Amniotic stem cell (primary cell): ENCODE measurements at places on chromosomes 7 and 10.

- DNase-seq = no peak
Observed at GRCh38 chr7:75572396-75572795, 80.3 kb downstream of the SPDYE5 start.

DNA sequence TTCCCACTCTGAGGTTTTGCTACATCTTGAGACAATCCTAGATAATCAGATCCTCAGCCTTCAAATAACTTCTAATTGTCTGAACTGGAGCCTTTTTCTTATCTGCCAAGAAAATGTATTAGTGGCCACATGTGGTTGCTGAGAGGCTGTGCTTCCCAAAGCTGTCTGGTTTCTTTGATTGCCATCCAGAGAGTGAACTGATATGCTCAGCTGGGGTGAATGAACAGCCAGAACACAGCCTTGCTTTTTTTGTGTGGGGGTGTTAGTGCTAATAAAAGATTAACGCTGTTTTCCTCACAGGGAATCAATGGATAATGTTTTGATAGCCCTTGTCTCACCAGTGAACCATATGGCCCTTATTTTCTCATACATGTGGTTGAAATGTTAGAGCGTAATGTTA is 66.9 kb downstream of the BBS9 start:
- DNase-seq = no peak

DNA sequence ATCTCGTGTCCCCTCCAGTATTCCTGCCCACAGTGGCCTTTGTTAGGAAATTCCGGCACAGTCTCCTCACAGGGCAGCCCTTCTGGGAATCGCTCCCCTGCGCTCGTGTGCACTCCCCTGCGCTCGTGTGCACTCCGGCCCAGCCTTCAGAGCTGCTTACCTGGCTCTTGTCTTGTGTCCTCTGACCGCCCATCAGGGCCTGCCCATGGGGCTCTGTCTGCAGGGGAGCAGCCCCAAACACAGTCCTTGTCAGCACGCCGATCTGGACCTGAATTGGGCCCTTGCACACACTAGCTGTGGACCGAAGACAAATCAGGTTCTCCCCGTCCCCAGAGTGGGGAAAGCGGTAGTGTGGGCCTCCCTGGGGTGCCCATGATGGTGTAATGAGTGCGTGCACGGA is 179.4 kb downstream of the CUX1 start:
- DNase-seq = no peak

- DNase-seq = peak; percentile 78
Observed at GRCh38 chr10:104327745-104328645, 10.3 kb downstream of the ITPRIP start.

DNA sequence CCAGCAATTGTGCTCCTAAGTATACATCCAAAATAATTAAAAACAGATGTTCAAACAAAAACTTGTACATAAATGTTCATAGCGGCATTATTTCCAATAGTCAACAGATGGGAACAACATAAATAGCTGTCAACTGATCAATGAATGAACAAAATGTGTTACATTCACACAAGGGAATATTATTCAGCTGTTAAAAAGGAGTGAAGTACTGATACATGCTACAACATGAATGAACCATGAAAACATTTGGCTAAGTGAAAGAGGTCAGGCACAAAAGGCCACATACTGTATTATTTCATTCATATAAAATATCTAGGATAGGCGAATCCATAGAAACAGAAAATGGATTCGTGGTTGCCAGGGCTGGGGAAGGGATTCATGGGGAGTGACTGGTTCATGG is 109.1 kb downstream of the CDH23 start:
- DNase-seq = no peak

GRCh38 chr10:59234816-59235429 is 58.5 kb downstream of the PHYHIPL start:
- DNase-seq = peak; percentile 3

- peak; percentile 1 for DNase-seq
Observed at GRCh38 chr7:45088821-45089340, at the start of gene NACAD. NACAD (minus strand) TSS chr7:45088969; CDS start chr7:45088894, 75 bp downstream.

DNA sequence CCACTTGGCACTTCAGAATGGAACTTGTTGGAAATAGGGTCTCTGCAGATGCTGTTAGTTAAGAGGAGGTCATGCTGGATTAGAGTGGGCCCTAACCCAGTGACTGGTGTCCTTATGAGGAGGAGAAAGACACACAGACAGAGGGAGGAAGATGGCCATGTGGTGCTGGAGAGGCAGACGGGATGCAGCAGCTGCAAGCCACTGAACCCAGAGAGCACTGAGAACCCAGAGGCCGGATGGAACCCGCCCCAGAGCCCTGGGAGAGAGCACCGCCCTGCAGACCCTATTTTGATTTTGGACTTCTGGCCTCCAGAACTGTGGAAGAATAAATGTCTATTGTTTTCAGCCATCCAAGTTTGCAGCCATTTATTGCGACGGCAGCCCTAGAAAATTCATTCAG is 58.0 kb upstream of the EBF3 start:
- no peak for DNase-seq

GRCh38 chr7:44565097-44565794 is 8.5 kb downstream of the DDX56 start:
- peak; percentile 8 for DNase-seq

GRCh38 chr10:67815571-67816059 is 22.4 kb downstream of the DNAJC12 start:
- no peak for DNase-seq

DNA sequence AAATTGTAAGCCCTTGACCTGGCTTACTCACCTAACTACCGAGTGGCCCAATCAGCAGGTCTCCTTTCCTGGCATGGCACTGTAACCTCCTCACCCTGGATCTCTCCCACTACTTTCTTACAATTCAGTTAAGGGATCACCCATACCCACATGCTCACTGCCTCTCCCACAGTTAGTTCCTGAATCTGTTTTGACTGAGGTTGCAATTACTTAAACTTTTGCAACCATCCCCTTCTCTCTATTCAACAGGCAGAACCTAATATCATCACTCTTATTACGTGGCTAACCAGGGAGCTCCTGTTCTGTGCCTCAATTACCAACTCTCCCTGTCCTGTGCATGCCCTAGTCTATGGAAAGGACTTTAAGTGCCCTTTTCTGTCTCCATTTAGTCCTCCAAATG is 84.2 kb upstream of the IKZF1 start:
- DNase-seq = no peak

DNA sequence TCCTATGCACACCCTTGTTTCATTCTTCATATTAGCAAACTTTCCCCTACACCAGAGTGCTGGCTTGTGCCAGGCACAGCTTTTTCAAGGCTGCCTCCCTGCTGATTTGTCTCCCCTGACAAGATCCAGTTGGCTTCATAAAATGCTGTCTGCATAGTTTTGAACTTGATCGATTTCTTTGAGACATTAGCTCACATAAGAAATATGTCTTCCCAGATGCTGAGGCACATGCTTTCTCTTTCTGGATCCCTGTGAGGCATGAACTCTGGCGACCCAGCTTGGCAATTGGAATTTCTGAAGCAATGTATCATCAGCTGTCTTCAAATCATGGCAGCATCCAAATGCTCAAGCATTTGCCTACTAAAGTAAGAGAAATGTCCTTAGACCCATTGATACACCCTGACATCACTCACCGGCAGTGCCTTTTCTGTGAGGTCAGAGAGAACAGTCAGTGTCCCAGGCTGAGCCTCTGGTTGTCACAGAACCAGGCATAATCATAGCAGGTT is 616.4 kb upstream of the GHITM start:
- DNase-seq = peak; percentile 46

DNA sequence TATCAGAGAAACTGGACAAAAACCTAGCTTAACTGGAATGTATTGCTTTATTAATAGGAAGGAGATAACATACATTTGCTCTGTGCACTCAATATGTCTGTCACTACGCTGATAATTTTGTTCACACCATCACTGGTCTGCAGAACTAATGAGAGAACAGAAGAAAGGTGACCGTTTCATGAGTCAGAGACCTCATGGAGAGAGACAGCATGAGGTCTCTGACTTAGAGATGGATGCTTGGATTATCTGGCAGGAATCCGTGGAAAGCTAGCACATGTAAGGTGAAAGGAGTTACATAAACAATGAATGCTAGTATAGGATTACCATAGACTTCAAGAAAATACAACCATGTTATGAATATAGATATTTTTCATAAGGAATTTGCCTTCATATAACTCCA is 947.3 kb downstream of the IPMK start:
- DNase-seq = no peak

DNA sequence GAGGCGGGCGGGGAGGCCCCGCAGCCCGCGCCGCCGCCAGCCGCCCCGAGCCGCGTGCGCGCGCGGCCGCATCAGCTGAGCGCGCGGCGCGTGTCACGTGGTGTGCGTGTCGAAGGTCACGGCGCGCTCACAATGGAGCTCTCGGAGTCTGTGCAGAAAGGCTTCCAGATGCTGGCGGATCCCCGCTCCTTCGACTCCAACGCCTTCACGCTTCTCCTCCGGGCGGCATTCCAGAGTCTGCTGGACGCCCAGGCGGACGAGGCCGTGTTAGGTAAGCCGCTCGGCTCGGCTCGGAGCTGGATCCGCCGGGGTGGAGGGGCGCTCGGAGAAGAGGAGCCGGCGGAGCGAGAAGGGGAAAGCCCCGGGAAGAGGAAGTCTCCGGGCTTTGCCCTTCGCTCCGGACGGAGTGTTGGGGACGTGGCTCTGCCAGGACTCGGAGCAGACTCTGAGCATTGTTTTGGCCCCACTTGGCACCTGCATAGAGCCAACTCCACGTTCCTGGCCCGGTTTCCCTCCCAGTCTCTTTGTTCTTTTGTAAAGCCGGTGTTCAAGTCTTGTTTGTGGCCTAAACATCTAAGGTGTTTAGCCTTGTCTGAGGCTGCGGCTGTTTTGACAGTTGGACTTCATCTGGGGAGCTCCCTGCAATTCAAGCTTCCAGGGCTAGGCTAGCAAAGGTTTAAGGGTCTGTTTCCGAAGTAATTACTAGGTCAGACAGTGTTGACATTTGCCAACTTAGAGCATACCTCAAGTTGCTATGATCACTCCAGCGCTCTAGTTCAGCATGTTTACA is at the start of gene COMMD3:
Gene COMMD3, plus strand, starts transcription at position 103 of the 790 bp plus-strand sequence. Its CDS starts 30 bp downstream, at position 133.
- peak; percentile 79 for DNase-seq

GRCh38 chr10:29948881-29949355 is 110.5 kb downstream of the JCAD start:
- DNase-seq = no peak

DNA sequence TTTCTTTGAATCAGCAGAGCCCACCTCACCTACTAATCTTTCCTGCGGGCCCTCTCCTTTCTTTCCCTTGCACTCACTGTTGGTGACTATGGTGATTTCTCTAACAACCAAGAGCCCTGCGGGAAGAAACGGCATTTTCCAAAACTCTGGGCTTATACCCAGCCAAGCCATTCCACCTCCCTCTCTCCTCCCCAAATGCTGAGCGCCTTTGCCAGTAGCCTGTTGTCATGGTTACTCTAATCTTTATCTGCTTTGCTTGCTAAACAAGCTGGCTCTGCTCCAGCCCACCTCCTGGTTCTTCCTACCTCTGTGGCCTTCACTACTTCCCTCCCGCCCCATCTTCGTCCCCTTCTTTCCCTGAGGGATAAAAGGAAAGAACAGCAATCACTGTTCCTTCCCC is 86.7 kb downstream of the DGKI start:
- DNase-seq = no peak

- no peak for DNase-seq
Observed at GRCh38 chr7:16594061-16594460, 51.5 kb downstream of the ANKMY2 start.

GRCh38 chr10:97356318-97356914 is 21.9 kb upstream of the FRAT2 start:
- no peak for DNase-seq

DNA sequence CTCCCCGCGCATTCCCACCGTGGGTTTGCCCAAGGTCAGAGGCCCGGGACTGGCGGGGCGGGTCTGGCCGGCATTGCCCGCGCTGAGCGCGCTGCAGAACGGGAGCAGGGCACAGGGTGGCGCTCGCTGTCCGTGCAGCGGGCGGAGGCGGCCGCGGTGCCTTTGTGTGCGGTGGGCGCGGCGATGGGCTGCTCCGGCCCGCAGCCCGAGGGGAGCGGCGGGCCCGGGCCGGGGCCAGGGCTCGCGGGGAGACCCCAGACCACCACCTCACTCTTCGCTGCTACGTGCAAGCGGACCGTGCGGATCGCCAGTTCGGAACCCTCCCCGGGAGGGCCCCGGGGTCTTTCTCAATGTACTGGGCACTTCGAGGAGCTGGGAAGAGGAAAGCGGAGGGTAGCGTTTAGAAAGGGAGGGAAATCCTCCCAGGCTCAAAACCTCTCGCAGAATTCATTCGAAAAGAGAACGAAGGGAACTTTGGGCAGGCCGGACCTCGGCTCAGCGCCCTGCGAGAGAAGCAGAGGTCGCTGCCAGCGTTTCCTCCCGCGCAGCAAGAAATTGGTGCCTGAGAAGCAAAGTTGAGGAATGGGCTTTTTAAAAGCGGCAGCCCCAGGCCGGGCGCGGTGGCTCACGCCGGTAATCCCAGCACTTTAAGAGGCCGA is 8.5 kb downstream of the SP8 start:
- DNase-seq = no peak

DNA sequence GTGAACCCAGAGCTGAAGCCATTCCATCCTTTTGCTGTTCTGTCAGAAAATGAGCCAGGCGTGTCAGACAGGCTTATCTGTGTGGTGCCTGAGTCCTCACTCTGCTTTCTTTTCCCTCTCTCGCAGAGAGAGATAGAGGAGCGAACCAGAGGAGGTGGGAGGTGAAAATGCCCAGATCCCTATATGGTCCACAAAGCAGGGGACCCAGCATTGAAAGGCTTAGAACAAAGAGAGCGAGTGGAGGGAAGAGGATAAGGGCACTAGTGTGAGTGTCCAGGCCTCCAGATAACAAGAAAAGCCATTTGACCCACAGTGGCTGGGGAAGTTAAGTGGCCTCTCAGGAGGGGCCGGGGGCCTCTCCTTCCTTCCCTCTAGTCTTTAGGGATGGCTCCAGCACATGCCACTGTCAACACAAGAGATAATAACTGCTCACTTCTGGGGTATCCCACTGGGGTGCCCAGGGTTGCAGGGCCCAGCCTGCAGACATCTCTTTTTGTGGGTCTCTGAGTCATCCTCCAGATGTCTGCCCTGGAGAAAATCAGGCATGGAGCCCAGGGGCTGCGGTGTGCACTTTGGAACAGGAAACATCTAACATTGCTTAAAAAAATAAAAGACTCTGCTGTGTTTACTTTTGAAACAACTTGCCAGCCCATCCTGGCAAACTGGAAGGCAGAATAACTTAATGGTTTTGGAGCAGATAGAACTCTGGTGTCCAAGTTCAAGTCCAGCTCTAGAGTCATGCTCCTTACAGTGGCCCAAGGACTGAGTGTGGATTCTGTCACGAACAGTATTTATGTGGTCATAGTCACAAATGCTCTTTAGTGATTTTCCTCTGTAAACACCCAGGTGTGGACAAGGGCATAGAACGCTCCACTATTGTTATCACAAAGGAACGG is 189.5 kb downstream of the CXCL12 start:
- DNase-seq = peak; percentile 65

DNA sequence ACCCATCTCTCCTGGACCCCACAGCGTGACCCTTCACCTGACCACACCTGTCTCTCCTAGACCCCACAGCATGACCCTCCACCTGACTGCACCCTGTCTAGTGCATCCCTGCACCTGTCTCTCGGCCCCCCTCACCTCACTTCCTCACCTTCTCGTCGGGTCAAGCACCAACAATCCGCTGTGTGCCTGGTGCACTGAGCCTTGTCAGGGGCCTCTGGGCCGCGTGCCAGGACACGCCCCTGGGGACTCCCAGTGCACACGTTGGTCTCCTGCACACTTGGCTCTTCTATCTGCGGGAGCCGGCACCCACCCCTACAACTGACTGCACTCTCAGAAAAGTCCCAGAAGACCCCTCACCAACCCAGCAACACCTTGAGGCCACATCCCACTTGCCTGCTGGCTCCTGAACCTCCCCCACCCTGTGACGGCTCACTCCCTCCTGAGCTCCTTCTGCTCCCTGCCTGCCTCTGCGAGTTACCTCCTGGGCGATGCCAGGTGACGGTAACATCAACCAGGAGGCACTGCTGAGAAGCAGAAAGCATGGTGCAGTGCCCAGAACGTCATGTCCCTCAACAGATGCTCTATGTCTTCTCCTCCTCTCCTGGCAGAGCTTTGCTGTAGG is 147.6 kb downstream of the DIP2C start:
- DNase-seq = no peak
